ENCODE measurements at places on chromosomes 7 and 10.
A peak's percentile ranks its signal among the peaks of the same experiment; 100 is the strongest.

DNA sequence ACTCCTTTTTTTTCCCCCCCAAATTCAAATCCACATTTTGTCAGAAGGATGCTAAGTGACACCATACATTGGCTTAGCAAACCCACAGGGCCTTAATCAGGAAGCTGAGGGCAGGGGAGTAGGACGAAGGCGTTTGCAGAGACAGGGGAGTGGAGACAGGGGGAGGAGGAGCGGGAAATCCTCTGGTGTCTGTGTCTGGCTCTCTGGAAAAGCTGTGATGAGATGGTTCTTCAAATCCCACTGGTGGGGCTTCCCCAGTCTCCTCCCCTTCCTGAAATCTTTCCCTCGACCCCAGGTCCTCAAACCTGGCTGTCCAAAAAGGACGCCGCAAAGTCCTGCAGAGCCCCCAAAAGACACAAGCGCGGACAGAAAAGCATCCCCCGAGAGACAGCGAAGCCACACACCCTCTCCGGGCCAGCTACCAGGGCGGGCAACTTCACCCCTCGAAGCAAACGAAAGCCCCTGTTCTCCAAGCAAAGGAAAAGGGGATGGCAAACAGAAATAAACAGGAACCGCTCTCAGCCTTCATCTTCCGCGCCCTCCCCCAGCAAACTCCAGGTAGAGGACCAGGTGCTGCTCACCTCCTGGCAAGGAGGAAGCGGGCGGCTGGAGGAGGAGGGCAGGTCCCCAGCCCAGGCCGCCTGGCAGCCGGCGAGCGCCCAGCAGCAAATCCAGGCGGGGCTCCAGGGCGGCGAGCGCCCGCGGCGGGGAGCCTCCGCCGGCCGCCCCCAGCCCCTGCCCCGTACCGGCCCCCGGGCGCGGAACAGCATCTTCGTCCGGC, 520 bp downstream of the ELAPOR2 start:
- no peak for DNase-seq

GRCh38 chr7:93547716-93548115, 26.8 kb downstream of the CALCR start:
- no peak for DNase-seq

- no peak for DNase-seq
Measured at GRCh38 chr7:115475761-115476385, 554.0 kb downstream of the MDFIC start.

- DNase-seq, result no peak
Measured at GRCh38 chr7:9945131-9945530, 1028.5 kb upstream of the PHF14 start.

- DNase-seq, result no peak
Measured at GRCh38 chr7:33964417-33965182, 59.3 kb downstream of the BMPER start.

- DNase-seq, result no peak
Measured at GRCh38 chr10:90983914-90984549, 63.1 kb upstream of the ANKRD1 start.

GRCh38 chr10:7559386-7559785, 107.4 kb downstream of the ITIH5 start:
- no peak for DNase-seq

DNA sequence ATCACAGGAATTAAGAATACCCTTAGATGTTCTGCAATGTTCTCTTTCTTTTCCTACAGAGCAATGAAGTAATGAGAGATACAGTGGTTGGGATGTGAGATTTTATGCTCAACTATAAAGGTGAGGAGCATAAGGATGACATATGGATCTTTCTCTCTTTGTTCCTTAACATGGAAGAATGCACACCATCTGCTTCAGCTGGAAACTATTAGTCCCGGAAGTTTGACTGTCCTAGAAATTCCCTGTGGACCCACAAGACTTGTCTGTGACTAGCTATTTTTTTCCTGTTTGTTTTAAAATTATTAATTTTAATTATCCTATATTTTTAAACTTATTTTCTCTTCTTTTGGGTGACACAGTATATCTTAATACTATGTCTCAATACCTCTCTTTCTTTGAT, 80.2 kb downstream of the DKK1 start:
- DNase-seq, result no peak

- no peak for DNase-seq
Measured at GRCh38 chr7:116273283-116273917, 63.1 kb downstream of the TES start.

DNA sequence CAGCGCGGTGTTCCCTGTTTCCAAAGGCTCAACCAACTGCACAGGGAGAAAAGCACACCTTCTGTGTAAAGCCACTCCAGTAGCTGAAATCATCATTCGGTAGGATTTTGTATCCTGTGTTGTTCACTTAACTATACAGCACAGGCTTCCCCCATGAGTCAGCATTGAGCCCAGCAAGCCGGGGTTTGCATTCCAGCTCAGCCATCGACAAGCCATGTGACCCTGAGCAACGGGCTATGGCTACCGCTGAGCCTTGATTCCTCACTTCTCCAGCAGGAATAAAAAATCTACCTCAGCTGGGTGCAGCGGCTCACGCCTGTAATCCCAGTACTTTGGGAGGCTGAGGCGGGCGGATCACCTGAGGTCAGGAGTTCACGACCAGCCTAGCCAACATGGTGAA, 44.1 kb upstream of the ATP6V0A4 start:
- DNase-seq, result no peak

- DNase-seq, result no peak
Measured at GRCh38 chr7:88670536-88670935, 89.0 kb upstream of the ZNF804B start.

GRCh38 chr10:120260456-120260855, 196.6 kb upstream of the PLPP4 start:
- no peak for DNase-seq

GRCh38 chr7:129443612-129444011, 9.4 kb downstream of the STRIP2 start:
- DNase-seq, result peak; percentile 37

GRCh38 chr7:25240896-25241295, 12.6 kb upstream of the NPVF start:
- DNase-seq, result no peak

Data from left ventricle myocardium inferior (tissue), 1 donor.